Stimulated activated CD8-positive, alpha-beta memory T cell treated with anti-CD3 and anti-CD28 coated beads, Interleukin-15, amount 100 ng/mL, for 4 hours (primary cell): ENCODE measurements at places on chromosomes 7 and 10.

DNA sequence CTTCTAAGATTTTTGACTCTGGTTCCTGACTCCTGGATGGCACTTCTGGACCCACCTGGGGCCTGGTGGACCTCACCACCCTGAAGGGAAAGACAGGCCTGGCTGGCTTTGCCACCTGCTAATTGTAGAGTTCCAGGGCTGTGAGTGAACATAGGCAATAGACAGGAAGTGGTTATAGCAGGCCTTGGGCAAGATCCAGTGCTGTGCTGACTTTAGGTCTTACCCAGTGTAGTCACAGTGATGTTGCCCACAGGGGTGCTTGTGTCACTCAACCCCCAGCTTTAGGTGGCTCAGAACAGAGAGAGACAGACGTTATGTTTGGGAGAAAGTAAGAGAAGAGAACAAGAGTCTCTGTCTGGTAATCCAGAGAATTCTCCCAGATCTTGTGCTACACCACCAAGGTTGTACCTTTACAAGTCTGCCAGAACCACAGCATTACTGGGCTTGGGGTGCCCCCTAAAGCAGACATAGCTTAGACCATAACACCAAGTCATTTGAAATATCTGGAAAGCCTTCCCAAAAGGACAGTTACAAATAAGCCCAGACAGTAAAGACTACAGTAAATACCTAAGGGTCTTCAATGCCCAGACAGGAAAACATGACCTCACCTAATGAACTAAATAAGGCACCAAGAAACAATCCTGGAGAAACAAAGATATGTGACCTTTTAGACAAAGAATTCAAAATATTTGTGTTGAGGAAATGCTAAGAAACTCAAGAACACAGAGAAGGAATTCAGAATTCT lies 303.4 kb downstream of the PCLO start:
- DNase-seq: no peak

GRCh38 chr10:230758-231157 lies 95.5 kb downstream of the ZMYND11 start:
- DNase-seq: no peak

DNA sequence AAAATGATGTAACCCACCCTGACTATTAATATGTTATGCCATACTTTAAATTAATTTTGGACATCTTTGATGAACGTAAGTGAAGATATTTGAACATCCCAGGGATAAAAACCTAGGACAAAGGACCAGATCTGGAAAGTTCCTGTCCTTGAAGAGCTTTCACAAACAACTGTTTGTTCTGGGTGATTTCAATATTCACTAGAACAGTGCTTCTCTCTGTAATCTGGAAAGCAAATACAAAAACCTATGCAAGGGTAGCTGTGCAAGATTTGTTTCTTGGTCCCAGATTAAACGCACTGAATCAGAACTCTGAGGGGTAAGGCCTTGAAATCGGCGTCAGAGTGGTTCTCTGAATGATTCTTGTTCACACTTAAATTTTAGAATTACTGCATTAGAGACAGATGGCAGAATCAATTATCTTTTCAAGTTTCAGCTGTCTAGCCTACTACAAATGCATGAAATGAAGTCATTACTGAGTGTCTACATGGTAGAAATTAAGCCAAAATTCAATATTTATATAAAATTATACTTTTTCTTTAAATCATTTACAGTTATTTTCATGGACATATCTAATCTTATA lies 69.6 kb upstream of the CSTF2T start:
- no peak for DNase-seq

GRCh38 chr7:17535776-17536175 lies 237.3 kb downstream of the AHR start:
- DNase-seq: no peak

GRCh38 chr10:91206427-91206826 lies 14.0 kb upstream of the PCGF5 start:
- no peak for DNase-seq

DNA sequence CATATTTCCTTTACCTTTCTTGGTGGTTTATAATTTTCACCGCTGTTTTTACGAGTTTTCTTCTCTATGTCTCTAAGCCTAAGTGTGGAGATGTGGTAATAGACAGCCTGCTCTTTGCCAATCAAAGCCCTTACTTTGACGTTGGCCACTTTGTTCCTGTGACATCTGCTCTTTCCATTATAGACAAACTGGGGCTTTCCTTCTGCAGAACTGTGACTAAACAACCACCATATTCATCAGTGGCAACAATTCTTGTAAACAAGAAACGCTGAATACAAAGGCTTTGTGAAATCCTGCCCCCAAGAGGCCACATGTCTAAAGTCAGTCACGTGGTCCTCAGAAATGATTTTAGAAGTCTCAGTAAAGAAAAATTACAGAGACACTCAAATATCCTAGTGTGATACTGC lies 59.6 kb upstream of the CAPZA2 start:
- DNase-seq: no peak

DNA sequence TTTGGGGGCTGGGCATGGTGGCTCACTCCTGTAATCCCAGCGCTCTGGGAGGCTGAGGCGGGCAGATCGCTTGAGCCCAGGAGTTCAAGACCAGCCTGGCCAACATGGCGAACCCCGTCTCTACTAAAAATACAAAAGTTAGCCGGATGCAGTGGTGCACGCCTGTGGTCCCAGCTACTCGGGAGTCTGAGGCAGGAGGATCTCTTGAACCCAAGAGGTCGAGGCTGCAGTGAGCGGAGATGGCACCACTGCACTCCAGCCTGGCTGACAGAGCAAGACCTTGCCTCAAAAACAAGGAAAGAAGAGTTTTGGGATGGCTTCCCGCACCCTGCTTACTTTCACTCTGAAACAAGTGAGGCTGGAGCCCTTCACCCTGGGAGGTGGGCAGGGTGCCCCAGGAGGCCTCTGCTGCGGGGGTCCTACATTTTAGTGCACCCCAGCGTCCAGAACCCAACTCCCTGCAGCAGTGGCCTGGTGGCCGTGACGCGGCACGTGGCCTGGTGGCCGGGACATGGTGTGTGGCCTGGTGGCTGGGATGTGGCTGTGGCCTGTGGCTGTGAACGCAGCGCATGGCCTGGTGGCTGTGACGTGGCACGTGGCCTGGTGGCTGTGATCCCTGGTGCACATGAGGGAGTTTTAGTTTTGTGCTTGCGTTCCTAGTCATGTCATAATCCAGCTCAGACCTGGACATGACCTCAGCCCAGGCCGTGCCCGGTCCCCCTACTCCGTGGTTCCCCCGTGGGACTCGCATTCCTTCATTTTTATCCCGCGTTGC lies 9.3 kb downstream of the KNDC1 start:
- DNase-seq: no peak

- DNase-seq: no peak
Measured at GRCh38 chr7:47380325-47381133, 201.4 kb downstream of the TNS3 start.

DNA sequence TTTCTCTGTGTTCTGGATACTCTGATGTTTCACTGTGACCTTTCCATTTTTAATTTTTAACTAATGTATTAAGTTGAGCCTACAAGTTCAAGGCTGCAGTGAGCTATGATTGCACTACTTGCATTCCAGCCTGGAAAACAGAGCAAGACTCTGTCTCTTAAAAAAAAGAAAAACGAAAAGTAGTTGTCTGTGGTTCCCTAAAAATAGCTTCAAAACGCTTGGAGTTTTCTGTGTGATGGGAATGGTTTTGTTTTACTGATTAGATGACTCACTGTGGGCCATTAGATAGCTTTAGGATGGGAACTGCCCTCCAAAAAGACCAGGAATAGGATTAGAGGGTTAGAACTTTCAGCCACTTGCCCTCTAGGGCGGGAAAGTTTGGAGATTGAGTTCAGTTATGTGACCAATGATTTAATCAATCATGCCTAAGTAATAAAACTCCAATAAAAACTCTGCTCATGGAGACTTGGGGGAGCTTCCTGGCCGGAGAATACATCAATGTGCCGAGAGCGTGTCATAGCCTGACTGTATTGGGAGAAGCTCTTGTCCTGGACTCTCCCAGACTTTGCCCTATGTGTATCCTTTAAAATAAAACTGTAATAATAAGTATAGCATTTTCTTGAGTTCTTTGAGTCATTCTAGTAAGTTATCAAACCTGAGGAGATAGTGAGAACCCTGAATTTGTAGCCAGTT lies 147.1 kb downstream of the LYZL1 start:
- no peak for DNase-seq

- DNase-seq: no peak
Measured at GRCh38 chr10:95837783-95838182, 70.0 kb upstream of the CC2D2B start.

GRCh38 chr10:63798599-63799498 lies 277.6 kb downstream of the REEP3 start:
- no peak for DNase-seq

GRCh38 chr7:4338556-4338955 lies 343.5 kb upstream of the FOXK1 start:
- DNase-seq: no peak

GRCh38 chr10:77844177-77844576 lies 82.4 kb downstream of the DLG5 start:
- no peak for DNase-seq

DNA sequence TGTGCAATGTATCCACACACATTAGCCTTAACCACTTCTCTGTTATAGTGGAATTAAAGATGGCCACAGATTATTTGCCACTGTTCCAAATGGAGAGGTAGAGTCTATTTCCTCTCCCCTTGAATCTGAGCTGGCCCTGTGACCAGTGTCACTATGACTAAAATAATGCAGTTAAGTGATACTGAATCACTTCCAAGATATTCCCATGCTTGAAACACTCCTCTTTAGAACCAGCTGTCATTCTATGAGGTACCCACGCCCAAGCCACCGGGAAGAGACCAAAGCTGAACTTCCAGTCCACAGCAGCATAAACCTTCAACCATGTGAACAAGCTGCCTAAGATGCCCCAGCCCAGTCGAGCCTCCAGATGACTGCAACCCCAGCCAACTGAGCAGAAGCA lies 2.1 kb upstream of the DHX32 start:
- DNase-seq: no peak

DNA sequence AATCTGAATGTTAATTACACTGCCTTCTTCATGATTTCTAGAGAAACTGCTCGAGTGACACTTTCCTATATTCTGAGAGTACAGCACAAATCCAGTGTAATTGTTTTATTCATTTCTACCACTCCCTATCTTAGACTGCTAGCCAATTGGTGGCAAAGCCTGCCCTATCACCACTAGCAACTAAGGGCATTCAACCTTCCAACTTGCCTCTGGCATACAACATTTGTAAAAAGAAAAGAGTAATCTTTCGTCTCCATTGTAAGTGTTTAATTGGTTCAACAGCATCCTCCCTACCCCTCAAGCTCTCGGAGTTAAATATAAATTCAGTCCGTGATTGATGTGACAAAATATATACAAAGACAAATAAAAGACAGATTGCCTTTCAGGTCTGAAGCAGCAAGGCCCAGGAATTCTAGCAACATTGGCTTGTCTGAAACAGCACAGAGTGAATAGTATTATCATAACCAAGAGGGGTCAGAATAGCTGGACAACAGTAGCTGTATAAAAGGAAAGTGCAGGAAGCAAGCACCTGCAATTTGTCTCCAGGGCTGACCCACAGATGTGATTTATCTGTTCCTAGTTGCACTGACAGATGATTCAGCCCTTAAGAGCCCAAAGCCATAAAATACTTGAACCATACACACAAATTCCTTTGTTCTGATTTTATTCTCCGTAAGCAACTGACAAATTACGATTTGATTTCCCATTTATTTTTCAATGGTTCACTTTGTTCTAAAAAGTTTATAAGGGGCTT lies 47.6 kb upstream of the ANKRD1 start:
- DNase-seq: no peak

DNA sequence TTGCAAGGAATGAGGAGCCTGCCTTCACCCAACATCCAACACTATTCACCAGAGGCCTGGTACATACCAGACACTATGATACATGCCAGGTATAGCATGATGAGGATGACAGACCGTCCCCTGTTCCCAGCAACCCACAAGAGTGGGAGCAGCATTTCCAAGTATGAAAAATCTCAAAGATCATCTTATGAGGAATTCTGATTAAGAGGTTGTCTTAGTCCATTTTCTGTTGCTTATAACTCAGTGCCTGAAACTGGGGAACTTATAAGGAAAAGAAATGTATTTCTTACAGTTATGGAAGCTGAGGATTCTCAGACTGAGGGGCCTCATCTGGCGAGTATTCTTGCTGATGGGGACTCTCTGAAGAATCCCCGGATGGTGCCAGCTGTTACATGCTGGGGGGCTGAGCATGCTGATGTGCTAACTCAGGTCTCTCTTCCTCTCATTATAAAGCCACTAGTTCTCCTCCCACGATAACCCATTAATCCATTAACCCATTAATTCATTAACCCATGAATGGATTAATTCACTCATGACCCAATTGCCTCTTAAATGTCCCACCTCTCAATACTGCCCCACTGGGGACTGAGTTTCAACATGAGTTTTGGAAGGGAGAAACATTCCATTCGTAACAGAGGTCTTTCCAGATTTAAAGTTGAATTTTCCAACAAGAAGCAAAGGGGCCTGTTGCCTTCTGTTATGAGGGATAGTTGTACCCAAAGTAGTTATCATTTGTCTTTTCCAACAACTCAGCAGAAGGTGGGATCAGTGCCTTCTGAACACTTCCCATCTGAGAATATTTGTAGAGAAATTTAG lies 173.9 kb downstream of the HERPUD2 start:
- no peak for DNase-seq

- no peak for DNase-seq
Measured at GRCh38 chr7:113628948-113629847, 289.6 kb downstream of the PPP1R3A start.

DNA sequence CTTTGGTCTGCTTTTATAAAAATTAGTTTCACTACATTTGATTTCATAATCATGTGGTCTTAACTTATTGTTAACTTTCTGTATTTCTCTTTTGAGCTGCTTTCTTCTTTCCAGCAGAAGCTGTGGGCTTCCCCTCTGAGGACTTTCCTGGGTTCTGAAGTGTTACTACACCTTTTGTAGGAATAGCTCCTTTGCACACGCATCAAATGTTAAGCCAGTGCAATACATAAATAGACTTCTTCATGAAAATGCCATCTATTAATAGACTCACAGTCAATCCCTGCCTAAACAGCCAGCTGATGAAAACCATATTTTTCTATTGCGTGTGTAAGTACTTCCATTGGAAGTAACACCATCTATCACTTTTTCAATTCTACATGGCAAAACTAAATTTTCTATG lies 1.5 kb downstream of the ABCB4 start:
- DNase-seq: no peak

GRCh38 chr7:84614821-84615501 lies 420.4 kb upstream of the SEMA3A start:
- DNase-seq: no peak

DNA sequence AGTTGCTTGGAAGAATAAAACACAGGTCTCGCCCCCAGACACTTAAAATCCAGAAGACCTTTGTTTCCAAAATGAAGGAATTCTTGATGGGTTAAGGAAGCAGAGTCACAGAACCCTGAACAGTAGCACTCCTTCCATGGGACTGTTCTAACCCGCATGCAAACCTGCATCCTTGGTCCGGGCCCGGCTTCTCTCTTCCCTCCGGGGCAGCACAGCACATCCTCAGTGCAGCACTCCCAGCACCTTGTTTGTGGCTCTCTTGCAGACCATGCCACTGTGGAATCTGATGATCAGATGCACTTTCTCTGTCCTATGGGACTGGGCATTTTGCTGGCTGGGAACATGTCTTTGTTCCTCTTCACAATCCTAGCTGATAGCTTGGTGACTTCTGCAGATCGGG lies 33.5 kb downstream of the INSYN2A start:
- no peak for DNase-seq

GRCh38 chr7:135704074-135704473 lies 23.9 kb downstream of the SLC13A4 start:
- DNase-seq: no peak
